ENCODE measurements at places on chromosomes 5 and 9. TPM values are rescaled to one million over a fixed set of nuclear protein-coding genes. Genes with fewer than 3 reads are reported as not detected.

Gene DAB2IP
- 17.6 TPM for total RNA-seq

Gene PCDHA3
- total RNA-seq, result not detected

Gene NRG2
- total RNA-seq, result 1.8 TPM

Gene TLR4
- total RNA-seq, result not detected

Gene FOXI1
- not detected for total RNA-seq

Gene SAXO1
- not detected for total RNA-seq

DNA sequence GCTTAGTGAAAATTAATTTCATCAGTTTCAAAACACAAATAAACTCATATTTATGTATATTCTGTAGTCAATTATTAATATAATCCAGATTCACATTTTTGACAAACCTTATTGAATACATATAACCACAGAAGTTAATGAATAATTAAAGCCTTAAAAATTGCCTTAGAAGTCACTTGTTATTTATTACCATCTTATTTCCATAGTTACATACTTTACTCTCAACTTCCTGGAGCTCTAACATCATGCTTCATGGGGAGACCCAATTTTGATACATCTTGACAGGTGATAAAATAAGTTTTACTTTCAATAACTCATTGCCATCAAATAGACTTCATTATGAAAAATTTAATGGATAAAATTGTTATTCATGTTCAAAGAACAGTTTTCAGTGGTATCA is 1038.7 kb downstream of the PTPRD start:
- H3K27me3 ChIP-seq, result no peaks in the 10 kb centered on the region
- no peak overlapping the region for H3K4me3 ChIP-seq
- DNase-seq, result no peak
- no peaks in the 10 kb centered on the region for H3K4me1 ChIP-seq
- no peaks in the 10 kb centered on the region for H3K36me3 ChIP-seq

GRCh38 chr9:9498846-9499245 is 1114.0 kb downstream of the PTPRD start:
- H3K4me1 ChIP-seq, result no peaks in the 10 kb centered on the region
- no peaks in the 10 kb centered on the region for H3K36me3 ChIP-seq
- no peak overlapping the region for H3K4me3 ChIP-seq
- no peak overlapping the region for H3K27ac ChIP-seq
- no peak for DNase-seq

DNA sequence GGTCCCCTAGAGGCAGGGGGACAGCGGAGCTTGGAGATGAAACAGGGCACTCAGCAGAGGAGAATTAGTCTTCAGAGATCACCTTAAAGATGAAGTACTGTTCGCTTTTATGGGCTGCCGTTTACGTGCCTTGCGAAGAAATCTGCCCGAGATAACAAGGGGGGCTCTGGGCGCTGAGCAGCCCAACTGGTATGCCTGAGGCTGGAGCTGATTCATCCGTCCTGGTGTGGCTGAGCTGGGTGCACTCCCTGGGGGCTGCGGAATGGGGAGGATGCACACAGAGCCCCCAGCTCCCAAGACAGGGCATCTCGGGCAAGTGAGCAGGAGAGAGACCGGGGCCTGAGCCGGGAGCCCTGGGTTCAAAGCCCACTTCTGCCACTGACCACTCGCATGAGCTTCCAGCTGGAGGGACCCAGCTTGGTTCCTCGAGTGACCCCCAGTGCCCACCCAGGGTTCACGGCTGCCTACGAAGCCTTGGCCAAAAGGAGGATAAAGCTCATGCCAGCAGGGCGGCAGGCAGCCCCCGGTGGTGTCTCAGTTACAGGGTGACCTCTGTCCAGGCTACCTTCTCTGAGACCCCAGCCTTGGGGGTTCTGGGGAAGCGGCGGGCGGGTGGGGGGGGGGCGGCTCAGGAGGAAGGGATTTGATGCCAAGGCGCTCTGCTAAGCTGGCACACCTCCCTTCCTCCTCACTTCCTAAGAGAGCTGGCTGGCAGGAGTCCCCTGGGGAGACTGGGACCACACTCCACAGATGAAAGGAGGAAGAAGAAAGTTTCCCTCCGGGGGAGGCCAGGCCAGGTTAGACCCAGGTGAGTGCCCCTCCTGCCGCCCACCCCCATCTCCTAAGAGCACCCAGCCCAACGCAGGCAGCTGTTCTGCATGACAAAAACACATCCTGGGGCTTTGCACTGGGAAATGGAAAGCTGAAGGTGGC is 5.7 kb downstream of the FIBCD1 start:
- H3K4me1 ChIP-seq, result peaks cover 33% of the 10 kb centered on the region
- H3K36me3 ChIP-seq, result no peaks in the 10 kb centered on the region
- peak overlapping the region; percentile 48 for H3K4me3 ChIP-seq
- peak overlapping the region; percentile 39 for H3K27ac ChIP-seq

DNA sequence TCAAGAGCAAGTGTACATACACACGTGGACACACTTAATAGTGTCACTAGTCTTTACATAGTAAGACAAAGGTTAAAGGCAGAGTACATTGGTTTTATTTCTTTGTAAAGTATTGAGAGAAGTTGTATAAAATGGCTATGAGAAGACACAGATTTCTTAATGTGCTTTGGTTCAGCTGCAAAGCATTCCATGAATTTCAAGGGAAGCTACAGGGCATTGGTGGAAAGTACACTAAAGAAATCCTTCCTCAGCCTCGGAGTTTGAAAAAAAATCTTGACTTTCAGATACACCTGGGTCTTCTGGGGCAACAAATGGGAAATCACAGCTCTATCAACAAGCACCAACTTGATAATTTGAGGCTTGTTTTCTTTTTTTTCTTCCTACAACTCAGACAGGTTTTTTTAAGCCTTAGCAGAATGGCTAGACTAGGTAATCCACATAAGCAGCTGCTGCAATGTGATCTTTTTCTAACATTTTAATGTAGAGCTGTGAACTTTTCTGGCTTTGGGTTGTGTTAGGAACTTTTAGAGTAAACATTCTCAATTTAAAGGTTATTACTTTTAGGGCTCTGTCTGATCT is 140.4 kb upstream of the FST start:
- DNase-seq, result no peak
- H3K4me3 ChIP-seq, result no peak overlapping the region
- no peaks in the 10 kb centered on the region for H3K27me3 ChIP-seq
- peaks cover 23% of the 10 kb centered on the region for H3K4me1 ChIP-seq
- H3K36me3 ChIP-seq, result no peaks in the 10 kb centered on the region

GRCh38 chr9:3788211-3788610 is 262.4 kb upstream of the RFX3 start:
- no peaks in the 10 kb centered on the region for H3K4me1 ChIP-seq
- H3K27me3 ChIP-seq, result no peaks in the 10 kb centered on the region
- no peaks in the 10 kb centered on the region for H3K36me3 ChIP-seq
- no peak overlapping the region for H3K27ac ChIP-seq
- no peak overlapping the region for H3K4me3 ChIP-seq

DNA sequence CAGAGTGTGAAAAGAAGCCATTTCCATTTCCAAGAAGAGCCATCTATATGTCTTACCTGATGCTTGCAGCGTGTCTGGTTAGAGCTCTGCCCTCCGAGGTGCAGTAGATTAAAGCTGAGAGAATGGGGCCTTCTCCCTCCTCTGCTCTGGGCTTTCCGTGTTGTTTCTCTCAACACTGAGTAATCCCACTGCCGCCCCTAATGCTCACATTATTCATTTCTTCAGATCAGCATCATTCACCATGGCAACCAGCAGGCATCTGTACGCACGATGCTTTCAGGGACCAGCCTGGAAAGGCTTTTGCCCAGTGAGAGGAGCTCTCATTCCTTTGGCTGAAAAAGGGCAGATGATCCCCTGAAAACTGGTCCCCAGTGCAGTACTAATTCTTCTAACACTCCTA is 79.6 kb downstream of the CYFIP2 start:
- H3K27me3 ChIP-seq, result no peaks in the 10 kb centered on the region
- H3K36me3 ChIP-seq, result no peaks in the 10 kb centered on the region
- no peak overlapping the region for H3K4me3 ChIP-seq
- no peak overlapping the region for H3K27ac ChIP-seq

DNA sequence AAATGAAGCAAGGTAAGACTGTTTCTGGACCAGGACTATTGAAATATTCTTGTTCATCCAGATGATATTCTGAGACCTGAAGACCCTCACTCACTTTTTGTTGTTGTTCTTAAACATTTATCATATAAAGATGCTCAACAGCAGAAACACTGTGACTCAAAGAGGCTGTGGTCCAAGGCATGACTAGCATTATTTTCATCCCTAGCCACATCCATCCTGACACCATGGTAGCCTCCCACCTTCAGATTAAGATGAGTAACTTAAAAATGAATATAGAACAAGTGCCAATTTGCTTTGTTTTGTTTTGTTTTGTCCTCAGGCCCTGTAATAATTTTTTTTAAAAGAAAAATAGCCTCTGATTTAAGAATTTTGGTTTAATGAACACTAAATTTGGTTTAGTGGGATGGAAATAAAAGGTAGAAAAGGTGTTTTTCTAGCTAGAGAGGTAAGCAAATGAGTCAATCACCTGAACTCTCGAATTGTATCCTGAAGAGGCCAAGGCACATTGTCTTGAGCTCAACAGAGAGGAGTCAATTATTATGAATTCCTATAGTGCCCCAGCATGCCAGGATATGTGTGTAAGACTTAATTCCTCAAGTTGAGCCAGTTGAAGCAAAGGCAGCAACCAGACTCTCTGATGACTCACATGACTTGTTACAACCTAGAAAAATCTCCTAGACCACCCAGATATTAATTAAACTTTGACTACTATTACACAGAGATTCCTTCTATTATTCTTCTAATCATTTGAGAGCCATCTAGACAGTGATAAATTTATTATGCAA is 380.1 kb upstream of the TUSC1 start:
- no peak overlapping the region for H3K27ac ChIP-seq
- H3K4me1 ChIP-seq, result peaks cover 19% of the 10 kb centered on the region
- H3K27me3 ChIP-seq, result no peaks in the 10 kb centered on the region
- no peaks in the 10 kb centered on the region for H3K36me3 ChIP-seq
- no peak overlapping the region for H3K4me3 ChIP-seq

DNA sequence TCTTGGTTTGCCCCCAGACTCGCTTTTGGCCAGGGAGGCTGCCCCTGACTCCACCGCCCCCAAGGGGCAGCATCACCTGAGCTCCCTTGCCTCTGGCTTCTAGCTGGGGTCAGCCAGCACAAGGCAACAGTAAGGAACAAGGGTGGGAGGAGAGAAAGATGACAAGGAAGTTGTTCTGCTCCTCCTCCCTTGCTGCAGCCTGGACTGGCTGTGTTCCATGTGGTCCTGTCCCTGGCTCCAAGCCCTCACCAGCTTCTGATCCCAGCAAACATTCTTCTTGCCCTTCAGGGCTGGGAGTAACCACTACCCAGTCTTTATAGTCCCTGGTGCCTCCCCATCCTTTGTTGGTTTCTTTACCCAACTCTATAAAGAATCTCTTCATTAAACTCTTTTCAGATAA is 100.3 kb upstream of the SPIN1 start:
- no peaks in the 10 kb centered on the region for H3K27me3 ChIP-seq
- no peak for DNase-seq
- no peaks in the 10 kb centered on the region for H3K36me3 ChIP-seq
- H3K27ac ChIP-seq, result no peak overlapping the region
- H3K4me1 ChIP-seq, result no peaks in the 10 kb centered on the region

- no peak overlapping the region for H3K4me3 ChIP-seq
- DNase-seq, result peak; percentile 30
- no peaks in the 10 kb centered on the region for H3K27me3 ChIP-seq
- no peaks in the 10 kb centered on the region for H3K36me3 ChIP-seq
- H3K4me1 ChIP-seq, result peaks cover 22% of the 10 kb centered on the region
These were observed 81.9 kb upstream of the FAM169A start for GRCh38 chr5:74948031-74948546.

DNA sequence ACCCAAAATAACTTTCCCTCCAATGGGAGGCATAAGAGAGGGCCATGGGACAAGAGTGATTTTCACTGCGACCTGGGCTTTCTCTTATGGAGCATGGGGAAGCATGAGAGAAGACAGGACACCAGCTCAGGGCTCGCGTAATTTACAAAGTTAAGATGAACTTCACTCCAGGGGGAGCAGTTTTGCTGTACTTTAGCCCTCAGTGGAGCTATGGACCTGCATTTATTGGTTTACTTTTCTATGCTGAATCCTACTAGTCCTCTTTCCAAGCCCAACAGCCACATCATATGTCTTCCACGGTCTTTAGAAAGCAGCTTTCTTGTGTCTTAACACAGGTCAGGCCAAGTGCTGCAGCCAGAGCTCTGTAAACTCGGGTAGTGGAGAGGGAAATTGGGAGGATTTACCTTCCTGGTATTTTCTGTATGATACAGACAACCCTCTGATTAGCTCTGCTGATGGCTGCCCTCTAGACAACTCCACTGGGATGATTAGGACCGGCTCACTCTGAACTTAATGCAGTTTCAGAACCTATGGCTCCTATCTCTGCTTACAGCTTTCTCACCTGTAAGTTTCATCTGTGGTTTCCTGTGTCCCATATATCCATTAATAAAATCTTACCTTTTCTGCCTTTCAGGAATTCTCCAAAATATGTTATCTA is 581.0 kb upstream of the RORB start:
- H3K27me3 ChIP-seq, result no peaks in the 10 kb centered on the region
- H3K4me3 ChIP-seq, result no peak overlapping the region
- H3K27ac ChIP-seq, result no peak overlapping the region
- no peak for DNase-seq

DNA sequence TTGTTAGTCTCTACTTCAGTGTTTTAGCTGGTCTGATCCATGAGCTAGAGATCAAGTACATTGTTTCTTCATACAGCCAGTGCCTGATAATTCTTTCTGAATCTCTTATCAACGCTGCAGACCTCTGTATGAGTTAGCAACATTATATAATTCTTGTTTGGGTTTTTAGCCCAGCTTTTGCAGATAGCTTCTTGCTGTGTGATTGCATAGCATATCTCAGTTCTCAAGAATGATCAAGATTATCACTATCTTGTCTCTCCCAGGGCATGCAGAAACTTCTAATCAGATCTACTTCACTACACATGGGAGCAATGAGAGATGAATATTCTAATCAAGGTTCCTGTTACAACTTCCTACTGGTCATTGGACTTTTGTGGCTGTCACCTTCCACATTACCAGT is 158.3 kb downstream of the FAM174A start:
- no peaks in the 10 kb centered on the region for H3K36me3 ChIP-seq
- peaks cover 11% of the 10 kb centered on the region for H3K4me1 ChIP-seq
- no peaks in the 10 kb centered on the region for H3K27me3 ChIP-seq
- H3K27ac ChIP-seq, result no peak overlapping the region

- no peaks in the 10 kb centered on the region for H3K36me3 ChIP-seq
- no peak overlapping the region for H3K4me3 ChIP-seq
- DNase-seq, result no peak
- no peaks in the 10 kb centered on the region for H3K27me3 ChIP-seq
These were observed 207.0 kb downstream of the AOPEP start for GRCh38 chr9:94933511-94933828.

DNA sequence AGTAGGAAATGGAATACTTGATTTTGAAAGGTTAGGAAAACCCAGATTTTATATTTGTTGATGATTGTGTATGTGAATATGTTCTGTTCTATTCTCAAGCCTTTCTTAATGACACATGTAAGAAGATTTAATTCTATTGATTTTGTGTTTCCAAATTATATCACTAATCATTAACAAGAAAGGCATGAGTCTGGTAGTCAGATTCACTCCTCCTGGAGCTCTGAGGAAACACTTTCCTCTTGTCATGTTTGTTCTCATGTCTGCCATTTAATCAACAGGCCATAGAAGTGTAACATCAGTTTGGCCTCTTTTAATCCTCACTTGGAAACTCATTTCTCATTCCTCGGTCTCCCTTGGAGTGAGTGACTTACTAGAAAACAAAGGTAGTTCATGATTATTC is 40.6 kb upstream of the F2R start:
- no peak overlapping the region for H3K4me3 ChIP-seq
- H3K36me3 ChIP-seq, result no peaks in the 10 kb centered on the region
- H3K27ac ChIP-seq, result no peak overlapping the region

- H3K36me3 ChIP-seq, result no peaks in the 10 kb centered on the region
- no peak for DNase-seq
- H3K4me1 ChIP-seq, result no peaks in the 10 kb centered on the region
- no peak overlapping the region for H3K27ac ChIP-seq
These were observed 143.4 kb upstream of the MVB12B start for GRCh38 chr9:126183266-126183665.

GRCh38 chr5:149447373-149448367 is 68.6 kb upstream of the IL17B start:
- H3K4me1 ChIP-seq, result peaks cover 18% of the 10 kb centered on the region
- H3K27ac ChIP-seq, result no peak overlapping the region
- DNase-seq, result no peak
- H3K27me3 ChIP-seq, result no peaks in the 10 kb centered on the region

All from PC-3 (cell line).